ENCODE measurements at places on chromosomes 11 and 22.

DNA sequence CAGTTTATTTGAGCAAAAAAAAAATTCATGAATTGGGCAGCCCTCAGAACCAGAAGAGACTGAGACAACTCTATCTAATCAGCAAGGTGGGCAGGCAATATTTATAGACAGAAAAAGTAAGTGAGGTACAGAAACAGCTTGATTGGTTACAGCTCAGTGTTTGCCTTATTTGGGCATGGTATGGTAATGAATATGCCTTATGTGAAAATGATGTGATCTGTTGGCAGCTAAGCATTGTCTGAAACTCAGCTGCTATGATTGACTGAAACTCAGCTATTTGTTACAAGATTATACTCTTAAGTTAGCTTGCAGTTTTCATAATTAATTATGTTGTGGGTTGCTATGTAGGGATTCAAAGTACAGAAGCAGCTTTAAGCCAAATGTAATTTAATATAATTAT is 127.6 kb downstream of the CNTN5 start:
- DNase-seq = no peak

DNA sequence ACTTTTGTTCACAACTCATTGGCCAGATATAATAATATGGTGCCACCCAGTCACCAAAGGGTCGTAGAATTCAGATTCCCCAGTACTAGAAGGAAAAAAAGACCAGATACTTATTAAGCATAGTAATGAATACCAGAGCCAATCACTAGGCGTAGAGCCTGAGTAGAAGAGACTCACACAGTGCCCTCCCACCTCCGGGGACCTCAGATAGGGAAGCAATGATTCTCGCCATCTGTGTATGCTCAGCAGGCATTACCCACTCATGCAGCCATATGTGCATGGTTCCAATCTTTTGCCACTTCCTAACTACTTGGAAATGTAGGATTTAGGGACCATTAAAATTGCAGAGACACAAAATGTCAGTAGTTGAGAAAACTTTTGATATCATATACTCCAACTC is 85.3 kb downstream of the C11orf87 start:
- no peak for DNase-seq

DNA sequence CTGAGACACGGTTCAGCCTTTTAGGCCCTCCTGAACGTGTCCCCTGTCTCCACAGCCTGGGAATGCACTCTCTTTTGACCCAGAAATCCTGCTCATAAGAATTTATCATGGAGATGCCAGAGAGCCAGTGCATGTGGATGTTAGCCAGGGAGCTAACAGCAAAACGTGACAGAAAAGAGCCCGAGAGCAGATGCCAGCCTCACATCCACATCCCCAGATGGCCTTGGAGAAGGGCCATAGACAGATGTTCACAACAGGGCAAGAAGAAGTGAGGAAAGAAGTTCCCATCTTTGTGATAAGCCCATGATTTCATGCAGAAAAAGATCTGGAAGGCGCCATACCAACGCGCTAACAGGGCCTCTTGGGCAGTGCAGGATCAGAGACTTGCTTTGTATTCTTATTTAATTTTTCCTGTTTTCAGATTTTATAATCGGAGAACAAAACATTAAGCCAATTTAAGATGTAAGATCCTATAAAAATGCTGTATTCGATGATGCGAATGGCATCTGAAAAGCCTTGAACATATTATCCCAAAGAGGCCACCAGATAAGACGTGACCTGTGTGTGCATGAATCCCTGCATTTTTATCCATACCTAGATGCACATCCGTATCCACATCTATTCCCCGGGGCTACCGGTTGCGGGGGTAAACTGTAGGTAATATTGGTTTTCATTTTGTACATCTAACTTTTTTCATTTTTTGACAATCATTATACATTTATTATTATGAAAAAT is 48.7 kb downstream of the IGLL5 start:
- no peak for DNase-seq

DNA sequence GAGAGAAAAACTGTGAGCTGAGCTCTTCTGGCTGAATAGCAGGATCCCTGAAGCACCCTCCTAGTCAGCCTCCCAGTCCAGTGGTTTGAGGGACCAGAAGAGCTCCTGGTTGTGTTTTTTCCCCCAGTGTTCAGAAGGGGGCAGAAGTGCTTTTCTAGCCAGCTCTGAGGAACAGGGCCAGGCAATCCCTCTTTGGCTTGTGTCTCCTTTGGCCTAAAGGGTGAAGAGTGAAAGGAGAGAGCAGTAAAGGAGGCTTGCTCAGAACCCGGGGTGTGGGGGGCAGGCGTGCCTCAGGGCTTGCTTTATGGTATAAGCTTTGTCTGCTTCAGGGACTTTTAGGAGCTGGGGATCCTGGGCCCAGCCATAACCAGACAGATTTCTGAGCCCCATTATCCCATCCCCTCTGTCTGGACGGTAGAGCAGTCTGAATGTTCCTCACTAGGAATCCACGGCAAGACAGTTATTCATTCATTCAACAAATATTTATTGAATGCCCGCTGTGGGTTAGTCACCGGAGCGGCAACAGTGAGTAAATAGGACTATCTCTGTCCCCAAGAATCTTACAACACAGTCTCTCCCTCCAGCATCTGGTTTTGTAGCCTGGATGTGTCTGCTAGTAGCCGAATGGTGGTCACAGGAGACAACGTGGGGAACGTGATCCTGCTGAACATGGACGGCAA is 14.5 kb downstream of the ACP2 start:
- DNase-seq = peak; percentile 68

DNA sequence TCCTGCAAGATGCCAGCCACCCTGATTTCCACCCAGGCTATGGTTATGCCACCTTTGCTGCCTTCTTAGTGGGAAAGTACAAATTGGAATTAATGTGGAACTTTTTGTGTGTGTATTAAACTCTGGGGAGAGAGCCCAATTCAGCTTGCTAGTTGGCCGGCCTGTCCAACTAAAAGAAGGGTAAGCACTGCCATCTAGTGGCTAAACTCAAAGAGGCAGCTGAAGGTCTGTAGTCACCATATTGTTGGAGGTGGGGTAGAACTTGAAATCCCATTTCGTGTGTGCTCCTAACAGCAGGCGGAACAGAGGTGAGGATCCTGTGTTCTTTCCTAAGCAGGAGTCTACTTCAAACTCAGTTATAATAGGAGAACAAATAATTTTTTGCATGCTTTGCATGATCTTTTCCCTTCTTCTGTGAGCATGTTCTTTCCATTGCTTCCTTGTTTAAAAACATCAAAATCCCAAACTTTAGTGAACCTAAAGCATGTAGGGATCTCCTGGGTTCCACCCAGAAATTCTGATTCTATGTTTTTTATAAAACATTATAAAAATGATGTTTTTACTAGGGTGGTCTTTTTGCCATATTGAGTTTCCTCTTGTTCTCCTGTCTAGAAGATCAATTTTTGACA is 138.8 kb upstream of the SORL1-AS1 start:
- peak; percentile 77 for DNase-seq

DNA sequence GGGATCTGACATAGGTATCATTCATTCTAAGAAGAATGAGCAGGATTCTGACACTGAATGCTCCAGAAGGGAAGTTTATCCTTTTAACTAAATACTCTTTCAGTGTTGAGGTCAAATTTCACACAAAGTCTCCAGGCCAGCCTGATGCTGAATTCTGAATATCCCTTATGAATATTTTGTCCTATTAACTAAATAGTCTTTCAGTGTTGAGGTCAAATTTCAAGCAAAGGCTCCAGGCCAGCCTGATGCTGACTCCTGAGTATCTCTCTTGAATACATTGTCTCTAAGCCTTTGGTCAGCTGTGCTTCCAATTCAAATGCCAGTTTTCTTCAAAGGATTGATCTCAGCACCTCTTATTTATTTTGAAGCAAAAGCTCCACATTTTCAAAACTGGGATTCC is 676.8 kb downstream of the NTM start:
- DNase-seq = no peak

DNA sequence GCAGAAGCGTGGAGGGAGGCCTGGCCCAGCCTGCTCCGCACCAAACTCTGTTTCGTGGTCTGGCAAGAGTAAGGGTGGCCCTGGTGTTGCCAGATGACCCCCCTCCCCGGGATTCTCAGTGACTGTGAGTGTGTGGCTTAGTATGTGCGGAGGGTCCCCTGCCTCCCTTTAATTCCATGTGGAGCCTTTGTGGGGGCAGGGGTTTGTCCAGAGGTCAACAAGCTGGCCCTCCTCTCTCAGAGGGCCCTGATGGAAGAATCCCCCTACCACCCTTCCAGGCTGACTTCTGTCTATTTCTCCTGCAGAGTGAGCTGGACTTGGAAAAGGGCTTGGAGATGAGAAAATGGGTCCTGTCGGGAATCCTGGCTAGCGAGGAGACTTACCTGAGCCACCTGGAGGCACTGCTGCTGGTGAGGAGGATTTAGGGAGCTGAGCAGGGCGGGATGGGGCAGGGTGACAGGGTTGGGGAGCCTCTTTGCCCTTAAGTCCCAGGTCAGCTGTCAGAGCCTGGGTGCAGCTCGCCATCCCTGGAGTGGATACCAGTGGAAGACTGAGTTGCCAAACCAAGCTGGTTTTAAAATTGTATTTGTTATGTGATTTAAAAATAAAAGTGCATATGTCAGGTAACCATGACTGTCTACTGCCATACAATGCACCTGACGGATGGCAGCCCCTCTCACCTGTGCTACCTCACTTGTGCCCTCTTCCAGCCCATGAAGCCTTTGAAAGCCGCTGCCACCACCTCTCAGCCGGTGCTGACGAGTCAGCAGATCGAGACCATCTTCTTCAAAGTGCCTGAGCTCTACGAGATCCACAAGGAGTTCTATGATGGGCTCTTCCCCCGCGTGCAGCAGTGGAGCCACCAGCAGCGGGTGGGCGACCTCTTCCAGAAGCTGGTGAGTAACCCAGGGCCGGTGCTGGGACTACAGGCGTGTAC is 80.6 kb downstream of the BCR start:
- no peak for DNase-seq
